Ecto neural progenitor cell (in vitro differentiated cells): ENCODE measurements at places on chromosomes 16 and 17.

DNA sequence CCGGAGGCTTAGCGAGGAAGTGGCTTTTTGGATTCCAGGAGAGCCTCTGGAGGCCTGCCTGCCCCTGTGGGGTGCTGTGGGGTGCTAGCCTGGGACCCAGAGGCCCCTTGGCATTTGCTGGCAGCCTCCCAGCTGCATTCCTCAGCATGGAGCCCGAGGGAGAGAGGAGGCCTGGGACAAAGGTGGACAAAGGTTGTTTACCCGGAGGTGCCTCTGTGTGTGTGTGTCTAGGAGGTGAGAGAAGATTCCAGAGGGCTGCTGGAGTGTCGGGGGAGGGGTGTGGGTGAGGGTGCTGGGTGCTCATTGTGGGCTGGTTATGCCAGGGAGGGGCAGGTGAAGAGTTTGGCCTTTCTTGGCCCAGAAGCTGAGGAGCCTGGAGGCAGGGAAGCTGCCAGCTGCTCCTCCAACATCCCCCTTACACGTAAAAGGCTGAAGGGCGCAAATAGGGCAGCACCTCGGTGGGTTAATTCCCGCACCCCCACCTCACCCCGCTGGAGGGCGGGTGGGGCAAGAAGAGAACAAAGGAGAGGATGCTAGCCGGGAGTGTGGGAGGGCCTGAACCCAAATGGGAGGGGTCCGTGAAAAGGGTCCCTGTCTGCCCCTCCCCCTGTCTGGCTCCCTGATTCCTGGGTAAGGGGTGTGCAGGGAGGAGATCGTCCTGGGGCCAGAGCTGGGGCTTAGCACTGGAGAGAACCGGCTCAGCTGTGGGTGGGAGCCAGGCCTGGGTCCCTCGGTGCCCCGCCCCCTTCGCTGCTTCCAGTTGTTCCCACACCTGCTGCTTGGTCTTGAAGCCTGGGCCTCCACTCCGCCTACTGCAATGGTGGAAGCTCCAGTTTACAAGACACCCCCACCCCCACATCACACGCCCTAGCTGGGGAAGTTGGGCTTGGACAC is 9.9 kb downstream of the HEXIM2 start:
- DNase-seq: peak; percentile 85

GRCh38 chr17:65609749-65610148 is 48.3 kb upstream of the AXIN2 start:
- DNase-seq: no peak

DNA sequence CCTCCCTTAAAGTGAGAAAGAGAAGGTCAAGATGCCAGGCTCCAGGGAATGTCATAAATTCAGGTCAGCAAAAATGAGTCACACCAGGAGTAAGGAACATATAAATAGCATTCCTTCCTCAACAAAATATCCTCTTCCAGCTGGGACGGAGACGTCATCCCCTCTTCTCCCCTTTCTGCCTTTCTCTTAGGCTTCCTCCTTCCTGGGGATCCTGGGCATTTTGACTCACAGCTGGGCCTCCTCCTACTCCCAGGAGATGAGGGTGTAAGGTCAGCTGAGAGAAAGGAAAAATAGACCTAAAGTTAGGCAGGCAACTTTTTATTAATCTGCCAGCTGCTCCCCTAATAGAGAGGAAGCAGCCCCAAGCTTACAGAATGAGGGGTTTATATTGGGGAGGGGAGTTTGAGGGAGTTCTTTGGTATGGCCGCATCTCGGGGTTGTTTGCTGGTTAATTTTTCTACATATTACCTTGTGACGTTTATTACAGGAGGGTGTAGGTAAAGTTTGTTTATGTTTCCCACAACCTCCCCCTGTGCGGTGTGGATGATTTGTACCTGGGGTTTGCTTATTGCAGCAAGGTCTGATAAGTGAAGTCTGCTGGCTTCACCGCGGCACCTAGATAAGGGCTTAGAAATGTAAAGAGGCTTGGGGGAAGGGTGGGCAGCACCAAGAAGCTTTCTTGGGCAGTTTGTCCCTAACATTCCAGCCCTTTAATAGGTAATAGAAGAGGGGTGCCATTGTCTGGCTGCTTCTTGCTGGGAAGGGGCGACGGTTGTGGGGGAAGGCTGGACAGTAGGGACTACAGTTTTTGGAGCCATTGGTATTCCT is 7.1 kb upstream of the ZNF747 start:
- DNase-seq: no peak

DNA sequence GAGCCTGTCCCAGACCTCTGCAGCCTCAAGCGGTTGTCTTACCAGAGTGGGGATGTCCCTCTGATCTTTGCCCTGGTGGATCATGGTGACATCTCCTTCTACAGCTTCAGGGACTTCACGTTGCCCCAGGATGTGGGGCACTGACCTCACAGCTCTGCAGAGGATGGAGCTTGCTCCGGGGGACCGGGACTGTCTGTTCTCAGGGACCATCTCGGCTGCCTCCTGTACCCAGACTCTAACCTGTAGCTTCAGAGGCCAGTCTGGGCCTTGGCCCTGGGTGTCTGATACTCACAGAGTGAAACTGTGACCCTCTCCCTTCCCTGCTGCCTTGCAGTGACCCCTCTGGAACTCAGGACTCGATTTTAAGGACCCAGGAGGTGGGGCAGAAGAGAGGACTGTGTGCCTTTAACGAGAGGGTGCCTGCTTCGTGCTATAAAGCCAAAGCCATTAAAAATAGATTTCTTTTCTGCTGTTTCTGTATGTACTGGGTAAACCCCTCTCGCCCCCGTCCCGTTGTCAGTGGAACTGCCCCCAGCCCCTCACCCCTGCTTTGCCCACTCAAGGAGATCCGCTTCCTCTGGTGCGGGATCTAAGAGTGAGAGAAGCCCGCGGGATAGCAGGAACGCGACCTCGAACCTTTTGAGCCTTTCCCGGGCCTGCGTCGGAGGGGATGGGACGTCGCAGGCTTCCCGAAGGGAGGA is 1.1 kb upstream of the LLGL2 start:
- no peak for DNase-seq

- DNase-seq: no peak
Measured at GRCh38 chr17:80990921-80991644, 558 bp upstream of the CHMP6 start.

DNA sequence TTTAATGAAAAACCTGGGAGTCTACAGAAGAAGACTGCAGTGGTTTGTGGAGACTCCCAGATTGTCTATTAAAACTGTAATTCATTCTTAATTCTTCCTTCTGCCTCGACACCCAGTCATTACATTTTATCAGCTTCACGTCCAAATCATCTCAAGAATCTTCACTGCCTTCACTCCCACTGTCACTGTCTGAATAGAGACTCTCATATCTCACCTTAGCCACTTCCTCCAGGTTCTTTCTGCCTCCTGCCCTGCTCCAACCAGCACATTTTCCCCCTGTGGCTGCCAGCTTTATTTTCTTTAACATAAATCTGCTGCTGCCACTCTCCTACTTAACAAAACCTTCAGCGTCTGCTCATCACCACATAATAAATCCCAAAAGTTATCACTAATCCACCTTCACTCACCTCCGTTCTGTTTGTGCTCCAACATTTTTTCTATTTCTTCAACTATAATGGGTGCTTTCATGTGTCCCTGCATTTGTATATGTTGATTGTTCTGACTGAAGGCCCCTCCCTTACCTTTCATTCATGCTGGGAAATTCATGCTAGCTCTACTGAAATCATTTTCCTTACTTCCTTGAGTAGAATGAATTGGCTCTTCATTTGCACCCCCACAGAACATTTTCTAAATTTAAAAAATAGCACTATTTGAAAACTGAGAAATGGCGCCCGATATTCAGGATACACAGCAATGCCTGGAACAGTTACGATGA is 38.9 kb downstream of the KCNJ2 start:
- DNase-seq: no peak

DNA sequence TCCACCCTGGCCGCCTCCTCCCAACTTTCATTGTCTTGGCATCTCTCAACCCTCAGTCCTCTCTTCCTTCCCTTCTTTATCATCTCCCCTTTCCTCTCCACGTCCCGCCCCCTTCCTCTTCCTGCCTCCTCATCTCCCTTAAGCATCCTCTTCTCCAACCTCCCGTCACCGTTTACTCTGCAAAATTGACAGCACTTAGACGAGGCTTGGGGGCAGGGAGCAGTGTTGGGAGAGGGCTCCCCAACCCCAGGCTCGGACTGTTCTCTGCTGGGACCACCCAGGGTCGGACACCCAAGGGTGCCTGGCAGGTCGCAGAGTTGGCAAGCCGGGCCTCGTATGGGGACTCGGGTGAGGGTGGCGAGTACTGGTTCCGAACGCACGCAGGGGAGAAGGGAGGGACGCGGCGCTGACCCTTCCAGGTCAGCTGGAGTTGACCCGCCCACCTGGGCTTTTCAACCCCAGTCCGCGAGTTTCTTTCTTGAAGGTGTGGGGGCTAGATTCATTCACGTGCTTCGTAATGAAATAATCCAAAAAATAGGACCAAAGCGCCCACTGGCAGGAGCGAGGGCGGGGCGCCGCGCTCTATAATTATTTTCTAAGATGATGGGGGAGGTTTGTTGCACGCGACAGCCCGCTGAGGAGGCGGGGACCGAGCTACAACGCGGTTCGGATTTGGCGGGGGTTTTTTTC is 775 bp upstream of the PAGR1 start:
- DNase-seq: peak; percentile 61

GRCh38 chr17:73104450-73104849 is 12.0 kb upstream of the SLC39A11 start:
- no peak for DNase-seq

DNA sequence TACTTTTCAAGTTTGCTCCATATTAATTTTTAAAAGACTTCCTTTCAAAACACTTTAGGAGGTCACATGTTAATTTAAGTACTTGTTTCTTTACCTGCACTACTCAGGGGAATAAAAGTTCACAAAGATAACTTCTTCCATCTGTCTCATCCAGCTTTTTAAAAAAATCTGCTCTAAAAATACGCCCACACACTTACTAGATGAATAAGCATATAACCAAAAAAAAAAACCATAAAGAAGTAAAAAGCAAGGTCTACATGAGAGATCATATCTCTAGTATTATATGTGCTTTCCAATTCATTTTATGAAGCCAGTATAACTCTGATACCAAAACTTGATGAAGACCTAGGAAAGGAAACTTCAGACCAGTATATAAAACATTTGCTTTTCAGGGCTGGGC is 17.2 kb downstream of the SKAP1 start:
- no peak for DNase-seq

DNA sequence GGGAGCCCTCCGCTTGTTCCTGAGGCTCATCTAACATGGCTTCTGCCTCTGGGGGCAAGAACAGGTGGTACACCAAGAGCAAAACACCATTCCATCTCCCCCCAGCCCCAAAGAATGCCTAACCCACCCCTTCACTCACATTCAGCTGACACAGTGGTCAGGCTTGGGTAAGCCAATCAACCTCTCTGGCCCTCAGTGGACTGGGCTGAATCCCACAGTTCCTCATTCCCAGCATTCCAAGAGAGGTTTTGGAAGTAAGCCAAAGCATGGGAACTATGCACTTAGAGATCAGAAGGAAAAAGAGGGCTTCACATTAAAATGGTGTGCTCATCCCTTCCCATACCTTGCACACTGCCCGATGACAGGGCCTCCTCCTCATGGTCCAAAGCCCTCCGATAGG is 7.8 kb downstream of the PIGS start:
- no peak for DNase-seq

- no peak for DNase-seq
Measured at GRCh38 chr16:67275321-67275720, 4.0 kb upstream of the PLEKHG4 start.

DNA sequence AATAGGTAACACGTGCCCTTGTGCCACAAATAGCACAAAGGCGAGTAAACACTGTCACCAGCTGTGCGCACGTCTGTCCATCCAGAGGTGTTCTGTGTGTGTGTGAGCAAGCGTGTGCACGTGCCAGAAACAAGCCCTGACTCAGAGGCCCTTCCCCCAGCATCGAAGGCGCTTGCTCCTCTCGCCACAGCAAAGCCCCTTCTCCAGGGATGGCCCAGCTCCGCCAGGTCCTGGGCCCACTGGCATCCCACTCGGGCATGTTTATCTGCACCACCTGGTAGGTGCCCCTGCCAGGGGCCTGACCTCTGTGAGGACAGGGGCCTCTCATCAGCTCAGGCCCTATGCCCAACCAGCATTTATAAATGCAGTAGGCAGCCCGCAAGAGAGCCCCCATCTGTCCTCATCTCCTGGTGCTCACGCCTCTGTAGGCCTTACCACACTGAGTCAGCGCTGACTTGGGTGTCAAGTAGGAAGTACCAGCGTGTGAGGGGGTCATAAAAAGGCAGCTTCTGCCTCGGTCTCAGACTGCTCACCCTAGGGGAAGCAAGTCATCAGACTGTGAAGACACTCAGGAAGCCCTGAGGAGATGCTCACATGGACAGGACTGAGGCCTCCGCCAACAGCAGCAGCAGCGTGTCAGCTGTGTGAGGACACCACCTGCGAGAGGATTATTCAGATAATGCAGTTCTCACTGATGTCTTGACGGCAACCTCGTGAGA is 10.8 kb downstream of the TMEM235 start:
- no peak for DNase-seq

- no peak for DNase-seq
Measured at GRCh38 chr17:79843474-79843815, 4.2 kb upstream of the CBX4 start.

- DNase-seq: no peak
Measured at GRCh38 chr17:4344926-4345325, 21.5 kb downstream of the UBE2G1 start.

DNA sequence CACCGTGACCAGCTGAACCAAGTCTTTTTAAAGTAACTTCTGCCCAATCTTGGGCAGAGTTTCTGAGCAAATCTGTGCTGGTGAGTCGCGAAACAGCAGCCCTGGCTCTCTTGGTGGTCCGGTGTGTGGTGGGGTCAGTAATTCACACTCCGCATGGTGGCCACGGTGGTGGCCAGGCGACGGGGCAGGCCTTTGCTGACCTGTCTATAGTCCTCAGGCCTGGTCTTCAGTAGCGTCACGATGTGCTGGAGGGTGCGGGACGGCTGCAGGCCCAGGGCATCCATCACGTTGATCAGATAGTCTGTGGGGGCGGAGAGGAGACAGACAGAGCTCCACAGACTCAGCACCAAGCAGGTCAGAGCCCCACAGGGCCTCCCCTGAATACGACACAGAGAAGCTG is 64.2 kb downstream of the COG7 start:
- no peak for DNase-seq

- no peak for DNase-seq
Measured at GRCh38 chr17:65131946-65132345, 5.2 kb upstream of the RGS9 start.

DNA sequence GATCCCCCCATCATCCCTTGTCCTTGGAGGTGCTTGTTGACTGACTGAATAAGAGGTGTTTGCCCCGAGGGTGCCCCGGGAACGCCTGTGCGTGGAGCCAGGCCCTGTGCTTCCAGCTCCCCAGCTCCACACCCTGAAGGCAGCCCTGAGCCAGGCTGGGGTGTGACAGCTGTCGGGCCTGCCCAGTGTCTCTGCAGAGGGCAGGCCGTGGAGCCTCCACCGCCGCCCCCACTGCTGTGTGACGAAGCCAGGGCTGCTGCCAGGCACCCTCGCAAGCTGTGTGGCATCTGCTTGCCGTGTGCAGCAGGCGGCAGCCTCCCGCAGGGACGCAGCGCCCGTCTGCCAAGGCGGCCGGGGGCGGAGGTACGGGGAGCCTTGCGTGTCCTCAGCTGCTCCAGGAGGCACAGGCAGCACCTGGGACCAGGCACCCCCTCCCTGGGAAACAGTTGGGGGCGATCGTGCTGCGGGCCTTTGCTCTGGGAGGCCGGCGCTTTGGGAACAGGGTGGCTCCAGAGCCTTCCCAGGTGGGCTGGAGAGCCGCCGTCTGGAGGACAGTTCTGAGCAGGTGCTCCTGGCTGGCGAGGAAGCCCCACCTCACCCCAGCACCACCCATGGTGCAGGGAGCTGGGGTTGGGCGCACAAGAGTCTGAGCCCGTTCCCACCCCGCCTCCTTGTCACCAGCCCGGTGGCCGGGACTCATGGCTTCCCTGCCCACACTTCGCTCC is 26.6 kb downstream of the GSE1 start:
- no peak for DNase-seq

GRCh38 chr16:85220125-85220839 is 108.0 kb upstream of the CIBAR2 start:
- DNase-seq: no peak
